HepG2 (cell line): ENCODE measurements at places on chromosomes 1 and 21. TPM values are rescaled to one million over a fixed set of nuclear protein-coding genes. Genes with fewer than 3 reads are reported as not detected.

GRCh38 chr1:107964336-107965109 lies 457 bp downstream of the VAV3 start:
- no peak overlapping the region for H3K27ac ChIP-seq
- peaks cover 18% of the 10 kb centered on the region; the same call in 1 of the 2 replicates for H3K4me1 ChIP-seq
- H3K27me3 ChIP-seq = peaks cover 6% of the 10 kb centered on the region
- H3K36me3 ChIP-seq = no peaks in the 10 kb centered on the region
- no peak for DNase-seq

DNA sequence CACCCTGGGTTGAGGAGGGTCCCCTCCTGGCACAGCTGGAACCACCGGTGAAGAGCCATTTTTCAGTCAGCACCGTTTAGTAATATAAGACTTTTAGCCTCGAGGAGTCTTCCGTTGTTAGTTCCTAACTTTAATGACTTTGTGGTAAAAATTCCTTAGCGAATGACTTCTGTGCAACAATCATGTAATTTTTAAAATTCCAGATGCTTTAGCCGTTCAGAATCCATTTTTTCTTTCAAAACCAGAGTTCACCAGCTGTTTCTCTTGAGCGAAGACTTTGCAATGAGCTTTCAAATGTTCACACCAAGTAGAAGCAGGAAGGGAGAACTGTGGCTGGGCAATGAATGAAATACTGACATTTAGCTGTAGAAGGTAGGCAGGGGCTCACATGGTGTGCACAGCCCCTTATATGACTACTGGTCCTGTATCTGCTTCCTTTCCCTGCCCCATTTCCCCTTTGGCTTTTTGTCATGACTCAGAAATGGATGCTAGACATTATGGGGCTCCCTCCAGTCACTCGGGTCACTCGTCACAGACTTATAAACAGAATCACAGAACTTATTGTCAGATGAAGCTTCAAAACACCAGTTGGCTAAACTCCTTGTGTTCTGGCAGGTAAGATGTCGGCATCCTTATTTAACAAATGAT lies 4.1 kb downstream of the DISC1 start:
- H3K27ac ChIP-seq = no peak overlapping the region
- DNase-seq = no peak
- no peak overlapping the region for H3K4me3 ChIP-seq
- no peaks in the 10 kb centered on the region; the same call in 2 of the 3 replicates for H3K27me3 ChIP-seq

OR2L8 gene
- not detected in 2 replicates for total RNA-seq

DNA sequence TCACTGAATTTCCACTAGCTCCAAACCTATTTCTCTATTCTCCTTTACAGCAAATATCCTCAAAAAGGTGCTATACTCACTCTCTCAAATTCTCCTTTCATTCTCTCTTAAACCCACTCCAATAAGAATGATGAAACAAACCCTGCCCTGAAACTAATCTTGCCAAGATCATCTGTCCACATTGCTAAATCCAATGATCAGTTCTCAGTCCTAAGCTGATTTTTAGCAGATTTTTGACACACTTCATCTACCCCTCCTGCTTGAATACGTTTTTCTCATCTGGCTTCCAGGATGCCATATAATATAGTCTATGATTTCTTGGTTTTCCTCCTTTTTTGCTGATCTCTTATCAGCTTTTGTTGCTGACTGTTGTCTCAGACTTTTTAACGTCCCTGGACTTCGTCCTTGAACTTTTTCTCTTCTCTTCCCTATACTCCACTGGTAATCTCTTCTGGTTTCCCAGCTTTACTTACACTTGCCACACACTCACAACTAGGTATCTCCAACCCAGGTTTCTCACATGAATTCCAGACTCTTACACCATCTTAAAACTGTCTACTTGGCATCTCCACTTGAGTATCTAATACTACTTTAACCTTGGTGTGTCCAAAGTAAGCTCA lies 35.3 kb downstream of the RERE start:
- peak overlapping the region; percentile 9 for H3K27ac ChIP-seq
- no peaks in the 10 kb centered on the region; the same call in 1 of the 2 replicates for H3K36me3 ChIP-seq
- H3K4me1 ChIP-seq = peaks cover 26% of the 10 kb centered on the region
- no peaks in the 10 kb centered on the region for H3K27me3 ChIP-seq

- DNase-seq = no peak
- no peaks in the 10 kb centered on the region for H3K36me3 ChIP-seq
- H3K4me3 ChIP-seq = no peak overlapping the region
- no peaks in the 10 kb centered on the region for H3K4me1 ChIP-seq
- H3K27ac ChIP-seq = no peak overlapping the region
- H3K27me3 ChIP-seq = no peaks in the 10 kb centered on the region
Observed at GRCh38 chr1:72567521-72567920, 285.2 kb upstream of the NEGR1 start.

DNA sequence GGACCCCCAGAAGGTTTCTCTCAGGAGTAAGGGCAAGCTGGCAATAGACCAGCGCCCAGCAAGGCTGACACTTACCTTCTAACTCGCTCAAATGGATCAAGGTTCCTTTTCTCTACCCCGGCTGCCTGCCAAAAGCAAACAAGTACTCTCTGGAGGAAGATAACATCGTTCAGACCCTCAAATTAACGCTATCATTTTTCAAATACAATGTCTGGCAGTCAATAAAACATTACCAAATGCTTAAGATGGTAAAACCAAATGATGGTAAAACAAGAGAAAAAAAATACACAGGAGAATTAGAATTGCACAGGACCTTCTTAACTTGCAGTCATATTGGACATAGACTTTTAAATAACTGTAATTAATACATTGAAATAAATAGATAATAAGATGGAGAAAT lies 148.1 kb downstream of the SPATA46 start:
- H3K27ac ChIP-seq = no peak overlapping the region
- no peak overlapping the region for H3K4me3 ChIP-seq
- DNase-seq = peak; percentile 29
- H3K36me3 ChIP-seq = no peaks in the 10 kb centered on the region
- no peaks in the 10 kb centered on the region for H3K27me3 ChIP-seq
